Jurkat, Clone E6-1 (cell line): ENCODE measurements at places on chromosomes 1 and 21.
A peak's percentile ranks its signal among the peaks of the same experiment; 100 is the strongest.

GRCh38 chr1:225677350-225678124, 24.6 kb upstream of the ENAH start:
- no peak for DNase-seq

- no peak for DNase-seq
Measured at GRCh38 chr1:63670164-63670563, 77.0 kb downstream of the PGM1 start.

DNA sequence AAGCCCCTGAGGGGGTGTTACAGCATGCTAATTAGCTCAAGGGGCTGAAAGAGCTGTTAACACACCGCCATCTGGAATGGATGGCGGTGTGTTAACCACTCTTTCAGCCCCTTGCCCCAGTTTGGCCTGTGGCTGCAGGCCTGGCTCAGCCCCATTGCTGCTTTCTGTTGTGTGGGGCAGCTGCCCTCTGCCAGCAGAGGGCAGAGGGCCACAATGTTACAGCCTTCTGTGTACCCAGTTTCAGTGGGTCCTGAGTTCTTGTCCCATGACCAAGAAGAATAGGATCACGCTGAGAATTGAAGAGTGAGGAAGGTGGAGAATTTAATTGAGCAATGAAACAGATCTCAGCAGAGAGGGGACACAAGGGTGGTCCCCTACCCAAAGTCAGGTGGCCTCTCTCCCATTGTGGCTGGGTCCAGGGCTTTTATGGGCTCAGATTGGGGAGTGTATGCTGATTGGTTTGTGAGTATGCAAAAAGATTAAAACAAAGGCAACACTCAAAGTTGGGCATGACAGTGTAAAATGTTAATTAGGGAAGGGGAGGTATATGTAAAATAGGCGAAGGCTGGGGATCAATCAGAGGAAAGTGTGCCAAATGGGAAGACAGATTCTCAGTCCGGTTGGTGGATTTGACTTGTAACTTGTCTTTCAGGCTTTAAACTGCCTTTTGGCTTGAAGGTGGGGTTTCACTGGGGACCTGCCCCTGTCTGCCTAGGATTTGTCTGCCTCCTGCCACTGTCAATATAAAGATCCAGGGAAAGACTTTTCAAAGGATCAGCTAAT, 142.2 kb downstream of the RABGAP1L start:
- no peak for DNase-seq

DNA sequence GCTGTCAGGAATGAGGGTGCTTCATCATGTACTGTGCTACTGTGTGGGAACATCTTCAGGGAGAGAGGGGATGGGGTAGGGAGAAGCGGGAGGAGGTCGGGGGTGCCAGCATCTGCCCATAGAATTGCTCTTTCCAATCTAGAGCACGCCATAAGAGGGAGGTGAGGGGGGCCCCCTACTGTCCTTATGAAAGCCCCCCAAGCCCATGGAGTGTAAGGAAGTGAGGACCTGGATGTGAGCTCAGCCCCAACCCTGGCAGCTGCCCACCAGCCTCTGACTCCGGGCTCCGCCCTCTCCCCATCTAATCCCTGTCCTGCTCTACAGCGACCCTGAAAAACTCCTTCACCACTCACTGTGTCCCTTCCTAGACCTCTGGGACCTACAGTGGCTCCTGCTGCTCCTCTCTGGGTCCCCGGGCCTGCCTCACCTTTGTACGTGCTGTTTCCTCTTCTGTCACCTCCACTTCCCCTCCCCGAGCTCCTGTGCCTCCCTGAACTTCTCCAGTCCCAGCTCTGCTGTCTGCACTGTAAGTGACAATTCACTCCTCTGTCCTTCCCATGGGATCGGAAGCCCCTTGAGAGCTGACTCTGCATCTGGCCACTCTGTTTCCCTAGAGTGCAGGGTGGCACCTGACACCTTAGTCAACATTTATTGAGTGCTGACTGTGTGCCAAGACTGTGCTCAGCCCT, 269.4 kb downstream of the PTPRU start:
- no peak for DNase-seq

DNA sequence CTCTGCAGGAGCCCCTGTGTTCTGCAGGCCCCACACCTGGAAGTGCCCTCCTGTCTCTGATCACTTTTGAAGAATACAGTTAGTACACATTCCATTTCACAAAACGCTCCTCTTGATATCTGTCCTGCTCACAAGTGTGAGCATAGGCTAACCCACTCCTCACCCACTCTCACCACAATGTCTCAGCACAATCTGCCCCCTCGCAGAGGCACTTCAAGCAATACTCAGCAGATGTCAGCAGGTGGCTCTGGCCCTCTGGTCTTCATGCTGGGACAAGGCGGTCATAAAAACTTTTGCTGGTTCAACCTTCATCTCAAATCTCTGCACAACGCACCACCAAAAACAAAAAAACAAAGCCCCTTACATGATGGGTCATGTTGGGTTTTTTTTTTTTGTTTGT, 671.2 kb downstream of the MATN1 start:
- no peak for DNase-seq

DNA sequence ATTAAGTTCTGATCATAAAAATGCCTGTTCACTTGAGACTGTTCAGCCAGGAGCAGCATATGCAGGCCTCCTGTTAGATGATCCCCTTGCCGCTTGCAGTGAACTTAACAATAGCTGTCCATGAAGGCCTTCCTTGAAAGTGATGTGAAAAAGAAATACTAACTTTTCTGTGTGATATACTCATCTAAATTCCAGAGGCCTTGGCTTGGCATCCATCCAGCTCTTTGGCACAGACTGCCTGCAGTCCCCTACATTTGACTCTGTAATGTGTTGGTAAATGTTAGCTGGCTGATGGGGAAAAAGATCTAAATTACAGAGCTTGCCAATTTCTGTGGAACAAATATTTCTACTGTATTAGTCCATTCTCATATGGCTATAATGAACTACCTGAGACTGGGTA, 73.7 kb downstream of the KCNK2 start:
- DNase-seq = no peak

DNA sequence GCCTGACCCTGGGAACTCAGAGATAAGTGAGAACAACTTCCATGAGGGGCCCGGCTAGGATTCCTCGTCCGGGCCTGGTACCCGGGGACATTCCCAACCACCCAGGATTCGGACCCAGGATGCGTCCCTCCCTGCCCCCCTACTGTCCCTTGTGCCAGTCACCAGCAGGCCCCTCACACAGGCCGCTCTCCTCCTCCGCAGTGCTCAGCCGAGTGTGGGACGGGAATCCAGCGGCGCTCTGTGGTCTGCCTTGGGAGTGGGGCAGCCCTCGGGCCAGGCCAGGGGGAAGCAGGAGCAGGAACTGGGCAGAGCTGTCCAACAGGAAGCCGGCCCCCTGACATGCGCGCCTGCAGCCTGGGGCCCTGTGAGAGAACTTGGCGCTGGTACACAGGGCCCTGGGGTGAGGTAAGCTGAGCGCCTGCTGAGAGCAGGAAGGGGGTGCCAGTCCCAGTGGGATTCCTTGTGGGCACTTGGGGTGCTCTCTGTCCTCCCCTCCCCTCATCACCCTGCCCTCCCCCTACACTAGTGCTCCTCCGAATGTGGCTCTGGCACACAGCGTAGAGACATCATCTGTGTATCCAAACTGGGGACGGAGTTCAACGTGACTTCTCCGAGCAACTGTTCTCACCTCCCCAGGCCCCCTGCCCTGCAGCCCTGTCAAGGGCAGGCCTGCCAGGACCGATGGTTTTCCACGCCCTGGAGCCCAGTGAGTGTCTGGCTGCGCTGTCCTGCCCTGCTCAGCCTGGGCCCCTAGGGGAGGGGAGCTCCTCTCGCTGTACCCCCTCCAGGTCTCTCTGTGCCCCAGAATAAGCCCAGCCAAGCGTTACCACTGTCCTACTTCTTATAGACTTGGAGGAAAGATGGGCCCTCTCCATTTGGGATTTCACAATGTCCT, 9.8 kb downstream of the ADAMTSL4 start:
- DNase-seq = no peak

DNA sequence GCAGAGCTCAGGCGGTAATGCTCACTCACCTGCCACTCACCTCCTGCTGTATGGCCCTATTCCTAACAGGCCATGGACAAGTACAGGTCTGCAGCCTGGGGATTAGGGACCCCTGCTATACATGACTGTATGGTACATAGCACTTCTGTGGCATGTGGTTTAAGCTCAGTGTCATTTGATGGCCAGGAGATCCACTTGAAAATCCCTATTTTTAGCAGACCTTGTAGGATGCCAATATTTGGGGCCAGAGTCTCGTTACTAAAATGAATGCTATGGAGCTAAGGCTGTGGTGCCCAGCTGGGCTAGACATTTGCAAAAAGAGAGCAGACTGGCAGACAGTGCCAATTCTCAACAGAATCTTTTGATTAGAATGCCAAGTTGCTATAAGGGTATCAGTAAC, 1.7 kb upstream of the ANGPTL7 start:
- DNase-seq = no peak

DNA sequence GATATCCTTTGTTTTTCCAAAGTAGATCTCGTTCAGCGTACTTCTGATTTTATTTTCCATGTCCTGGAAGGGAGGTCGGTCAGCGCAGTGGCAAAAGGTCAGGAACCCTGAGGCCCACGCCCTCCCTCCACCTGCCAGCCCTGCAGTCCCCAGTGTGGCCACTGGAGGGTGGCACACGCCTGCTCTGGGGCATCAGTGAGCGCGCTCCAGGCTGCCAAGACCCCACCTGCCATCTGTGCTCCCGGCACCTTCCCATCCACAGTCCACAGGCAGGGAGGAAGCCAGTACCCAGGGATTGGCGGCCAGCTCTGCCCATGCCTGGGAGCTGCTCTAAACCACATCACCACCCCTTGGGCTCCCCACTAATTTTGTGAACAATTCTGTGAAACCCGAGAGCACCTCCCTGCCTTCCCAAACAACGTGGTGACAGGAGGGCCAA, 32.3 kb downstream of the SLC66A1 start:
- DNase-seq = no peak

DNA sequence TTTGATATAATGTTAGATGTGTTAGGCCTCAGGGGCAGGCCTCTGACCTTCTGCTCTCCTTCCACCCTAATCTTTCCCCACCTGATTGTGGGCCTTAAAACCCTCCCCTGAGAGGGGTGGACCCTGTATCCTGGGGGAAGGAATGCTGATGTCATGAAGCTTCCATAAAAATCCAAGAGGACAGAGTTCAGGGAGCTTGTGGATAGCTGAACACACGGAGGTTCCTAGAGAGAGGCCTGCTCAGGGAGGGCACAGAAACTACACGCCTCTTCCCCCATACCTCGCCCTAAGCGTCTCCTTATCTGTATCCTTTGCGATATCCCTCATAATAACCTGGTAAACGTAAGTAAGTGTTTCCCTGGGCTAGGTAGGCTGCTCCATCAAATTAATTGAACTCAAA, 4.3 kb downstream of the MFN2 start:
- DNase-seq = no peak

DNA sequence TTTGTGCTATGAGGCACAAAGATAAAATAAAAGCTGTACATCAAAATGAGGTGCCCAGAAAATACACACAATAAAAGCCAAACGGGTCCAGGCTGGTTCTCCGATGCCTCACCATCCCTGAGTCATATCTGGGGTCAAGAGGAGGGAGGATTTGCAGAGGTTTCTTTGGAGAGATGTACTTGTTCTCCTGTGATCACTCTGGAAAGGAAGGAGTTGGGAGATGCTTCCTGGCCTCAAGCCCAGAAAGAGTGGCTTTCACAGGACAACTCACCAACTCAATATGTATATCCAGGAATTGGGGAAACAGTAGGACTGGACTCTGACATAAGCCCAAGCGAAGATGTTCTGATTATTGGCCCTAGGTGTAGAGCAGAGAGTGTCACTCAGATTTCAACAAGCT, 51.9 kb downstream of the DIPK1A start:
- no peak for DNase-seq

DNA sequence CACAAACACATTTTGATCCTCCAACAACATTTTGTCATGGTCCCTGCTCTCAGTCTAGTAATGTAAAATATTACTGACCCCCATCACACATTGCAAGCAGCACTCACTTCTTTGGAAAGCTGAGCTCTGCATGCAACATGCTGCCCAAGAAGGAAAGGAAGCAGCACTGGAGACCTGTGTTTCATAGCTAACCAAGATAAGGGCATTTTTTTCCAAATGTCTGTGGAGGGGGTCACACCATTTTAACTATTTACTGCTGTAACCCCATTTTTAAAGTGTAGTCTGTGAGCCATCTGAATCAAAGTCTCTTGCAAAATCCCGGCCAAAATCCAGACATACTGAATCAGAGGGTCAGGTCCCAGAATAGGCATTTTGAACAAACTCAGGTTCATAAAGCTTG, 4.5 kb upstream of the RASSF5 start:
- no peak for DNase-seq

GRCh38 chr1:235013512-235013911, 115.1 kb downstream of the TOMM20 start:
- no peak for DNase-seq

GRCh38 chr1:222073307-222073995, 331.6 kb upstream of the DUSP10 start:
- no peak for DNase-seq

- DNase-seq = peak; percentile 83
Measured at GRCh38 chr1:229664133-229664689, 38.2 kb downstream of the URB2 start.

DNA sequence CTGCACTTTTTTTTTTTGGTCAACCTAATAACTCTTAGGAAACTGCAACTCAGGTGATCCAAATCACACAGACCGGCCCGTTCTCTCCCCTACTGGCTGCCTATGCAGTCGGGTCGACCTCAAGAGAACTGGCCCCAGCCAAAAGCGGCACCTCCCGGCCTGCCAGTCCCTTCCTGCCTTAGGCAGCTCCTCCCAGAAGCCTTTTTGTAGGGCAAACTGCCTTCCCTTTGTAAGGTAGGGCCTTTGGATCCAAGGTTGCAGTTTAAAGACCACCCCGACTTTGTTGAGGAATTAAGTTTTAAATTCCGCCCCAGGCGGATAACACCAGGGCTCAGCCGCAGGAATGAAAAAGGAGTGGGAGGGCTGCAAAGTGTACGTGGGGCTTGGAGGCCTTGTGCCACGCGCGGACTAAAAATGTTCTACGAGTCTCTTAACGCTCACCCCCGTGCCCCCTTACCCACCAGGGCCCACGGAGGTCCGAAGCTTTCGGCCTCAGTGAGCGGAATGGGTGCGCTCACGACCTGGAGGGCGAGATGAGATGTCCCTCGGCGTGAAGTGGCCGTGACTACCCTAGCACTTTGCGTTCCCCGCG, 642 bp upstream of the ST3GAL3 start:
- DNase-seq = no peak

- DNase-seq = no peak
Measured at GRCh38 chr1:198490224-198490623, 50.3 kb downstream of the ATP6V1G3 start.

DNA sequence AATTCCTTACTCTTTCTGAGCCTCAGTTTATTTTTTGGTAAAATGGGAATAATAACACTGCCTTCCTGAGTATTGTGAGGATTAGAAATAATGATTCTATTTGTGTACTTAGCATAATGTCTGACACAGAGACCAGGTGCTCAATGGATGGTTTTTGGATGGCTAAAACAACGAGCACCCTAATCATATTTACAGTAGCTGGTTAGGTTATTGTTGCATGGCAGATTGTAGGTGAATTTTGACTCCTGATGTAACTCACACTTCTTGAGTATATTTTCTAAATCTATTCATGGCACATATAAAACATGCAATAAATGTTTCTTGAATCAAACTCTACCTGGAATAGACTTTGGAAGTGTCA, 11.9 kb upstream of the DUSP10 start:
- no peak for DNase-seq
